ENCODE measurements at places on chromosomes 6 and 20. TPM values are rescaled to one million over a fixed set of nuclear protein-coding genes. Genes with fewer than 3 reads are reported as not detected.

Gene EPPIN
- total RNA-seq: 1.3 TPM

Gene RAET1G
- 0.61 TPM for total RNA-seq

Gene SPATA25
- total RNA-seq: 2.1 TPM

Gene TRIM40
- 0.20 TPM for total RNA-seq

Gene C6orf89
- total RNA-seq: 44.8 TPM

Gene SLC52A3
- 2.7 TPM for total RNA-seq

Gene SAMD10
- 6.4 TPM for total RNA-seq

Gene PPP1R11
- 29.2 TPM for total RNA-seq

Gene MAD2L1BP
- total RNA-seq: 19.5 TPM

Gene HLA-DRA
- total RNA-seq: 421 TPM

Gene PGBD1
- 3.9 TPM for total RNA-seq

Gene PRICKLE4
- total RNA-seq: 6.9 TPM

Gene SPTLC3
- total RNA-seq: 18.9 TPM

Gene RAET1L
- total RNA-seq: not detected

Gene ENPP5
- 19.2 TPM for total RNA-seq

Gene TMEM239
- not detected for total RNA-seq

Gene NRSN1
- total RNA-seq: not detected

Gene TJAP1
- total RNA-seq: 29.5 TPM

Gene RNF217
- total RNA-seq: 58.6 TPM

Gene BPI
- 0.49 TPM for total RNA-seq
